ENCODE measurements at places on chromosomes 7 and 10.

DNA sequence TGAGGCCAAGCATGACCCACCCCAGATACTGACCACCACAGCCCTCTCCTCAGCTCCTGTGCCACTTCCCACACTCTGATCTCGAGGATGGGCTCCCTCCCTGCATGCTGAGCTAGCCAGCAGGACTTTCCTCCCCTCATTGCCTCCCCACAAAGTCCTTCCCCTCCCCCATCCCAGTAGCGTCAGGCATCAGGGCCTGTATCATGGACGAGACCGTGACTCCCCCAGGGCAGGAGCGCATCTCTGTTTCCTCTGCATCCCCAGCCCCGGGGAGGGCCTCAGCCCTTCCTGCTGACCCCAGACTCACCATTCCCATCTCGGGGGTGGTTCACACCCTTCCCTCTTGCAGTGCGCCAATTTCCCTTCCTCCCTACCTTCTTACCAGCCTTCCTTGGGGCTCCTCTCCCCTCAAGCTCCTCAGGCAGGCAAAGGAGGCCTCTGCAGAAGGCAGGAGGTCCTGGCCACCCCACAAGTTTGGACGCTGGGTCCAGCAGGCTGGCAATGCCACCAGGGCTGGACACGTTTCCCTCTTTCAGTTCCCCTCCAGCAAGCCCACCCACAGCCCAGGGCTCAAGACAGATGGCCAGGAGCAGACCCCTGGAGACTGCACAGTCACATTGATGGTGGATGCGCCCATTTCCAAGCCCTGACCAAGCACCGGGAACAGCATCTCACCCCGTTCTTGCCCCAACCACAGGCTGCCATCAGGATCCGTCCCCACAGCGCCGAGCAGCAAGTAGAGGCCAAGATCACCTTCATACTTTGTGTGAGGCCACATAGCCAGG is 36.5 kb downstream of the GRID1 start:
- DNase-seq, result no peak

- no peak for DNase-seq
Measured at GRCh38 chr10:93073539-93074146, at the start of gene CYP26A1. Gene CYP26A1, plus strand, starts transcription at chr10:93073893. Its CDS starts 42 bp downstream, at chr10:93073935.

DNA sequence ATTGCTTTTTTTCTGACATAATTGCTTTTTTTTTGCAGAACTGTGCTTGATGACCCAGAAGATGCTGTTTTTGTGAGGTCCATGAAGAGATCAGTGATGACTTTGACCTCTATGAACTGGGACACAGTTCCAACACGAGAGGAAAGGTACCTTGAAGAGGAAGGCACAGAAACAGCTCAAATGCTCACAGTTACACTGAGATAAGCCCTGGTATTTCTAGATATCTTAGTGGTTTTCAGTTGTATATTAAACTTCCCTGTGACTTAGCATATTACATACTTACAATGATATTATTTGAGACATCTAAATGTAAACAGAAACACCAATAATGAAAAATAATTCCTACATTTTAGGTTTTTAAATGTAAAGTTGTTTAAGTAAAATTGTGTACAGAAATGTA is 54.7 kb downstream of the LRRC72 start:
- no peak for DNase-seq

GRCh38 chr7:43693687-43694398 is 35.5 kb downstream of the COA1 start:
- no peak for DNase-seq

DNA sequence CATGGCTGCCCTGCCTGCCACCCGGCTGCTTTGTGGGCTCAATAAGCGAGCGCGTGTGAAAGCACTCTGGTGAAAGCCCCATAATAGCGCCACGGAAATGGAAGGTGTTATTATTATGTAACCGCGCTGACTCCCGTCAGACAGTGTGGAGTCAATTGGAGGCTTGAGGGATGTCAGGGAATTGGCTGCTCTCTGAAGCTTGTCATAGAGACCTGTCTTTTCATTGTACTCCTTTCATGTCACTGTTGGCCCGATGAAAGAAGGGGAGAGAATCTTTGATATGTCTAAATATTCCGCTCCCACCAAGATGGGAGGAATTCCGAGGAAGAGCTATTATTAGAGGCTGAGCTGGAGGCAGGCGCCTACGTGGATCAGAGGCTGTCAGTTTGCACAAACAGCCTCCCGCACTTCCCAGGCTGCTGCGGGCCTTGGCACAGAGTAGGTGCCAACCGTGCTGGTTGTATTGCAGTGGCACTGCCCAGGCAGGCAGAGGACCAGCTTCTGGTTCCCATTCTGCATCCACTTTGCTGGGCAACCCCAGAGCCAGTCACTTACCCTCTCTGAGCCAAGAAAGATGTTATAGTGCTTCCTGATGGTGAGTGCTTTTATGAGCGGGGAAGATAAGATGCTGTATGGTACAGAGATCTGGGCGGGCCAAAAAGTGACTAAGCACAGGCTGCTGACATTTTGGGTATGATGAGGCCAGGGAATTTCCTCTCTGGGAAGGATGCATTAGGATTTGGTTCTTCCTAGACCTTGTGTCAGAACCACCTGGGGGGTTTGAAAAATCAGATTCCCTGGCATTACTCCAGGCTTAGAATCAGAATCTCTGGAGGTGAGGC is 151.4 kb downstream of the RPS24 start:
- DNase-seq, result no peak

GRCh38 chr7:105003275-105003674 is 10.7 kb upstream of the KMT2E start:
- DNase-seq, result no peak

All from NCI-H187 (cell line).